ENCODE measurements at places on chromosomes 12 and 14.

GRCh38 chr14:31877255-31877798 is 199.8 kb upstream of the ARHGAP5 start:
- no peak for DNase-seq

GRCh38 chr12:93759512-93760081 is 82.4 kb downstream of the CRADD start:
- DNase-seq = no peak

DNA sequence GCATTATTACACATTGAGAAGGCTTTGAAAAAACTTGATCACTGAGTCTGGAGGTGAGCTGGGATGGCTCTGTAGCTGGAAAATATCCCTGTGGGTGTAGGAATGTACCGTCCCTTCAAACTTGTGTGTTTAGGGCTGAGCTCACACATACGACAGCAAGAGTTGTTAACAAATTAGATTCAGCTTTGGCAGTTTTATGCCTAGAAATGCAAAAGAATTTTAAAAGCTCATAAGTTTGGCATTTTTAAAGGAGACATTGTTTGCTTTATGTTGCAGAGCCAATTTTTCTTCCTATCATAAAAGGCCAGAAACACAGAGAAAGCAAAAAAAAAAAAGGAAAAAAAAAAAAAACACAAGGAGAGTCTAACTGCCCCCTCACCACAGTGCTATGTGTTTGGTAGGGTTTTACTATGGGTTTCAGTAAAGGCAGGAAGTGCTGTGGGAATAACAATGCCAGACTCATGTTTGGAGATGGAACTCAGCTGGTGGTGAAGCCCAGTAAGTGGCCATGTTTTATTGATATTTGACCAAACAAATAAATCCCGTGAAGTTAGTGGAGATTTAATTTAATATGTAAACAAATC is 78.4 kb downstream of the DAD1 start:
- no peak for DNase-seq

GRCh38 chr12:13033476-13033875 is 10.7 kb upstream of the FAM234B start:
- no peak for DNase-seq

GRCh38 chr12:76037130-76038103 is 5.8 kb upstream of the PHLDA1 start:
- DNase-seq = peak; percentile 65

- no peak for DNase-seq
Measured at GRCh38 chr14:39396448-39396847, 35.8 kb downstream of the FBXO33 start.

- no peak for DNase-seq
Measured at GRCh38 chr12:17110316-17110715, 504.4 kb upstream of the LMO3 start.

- no peak for DNase-seq
Measured at GRCh38 chr12:31585271-31585670, 5.7 kb downstream of the DENND5B start.

DNA sequence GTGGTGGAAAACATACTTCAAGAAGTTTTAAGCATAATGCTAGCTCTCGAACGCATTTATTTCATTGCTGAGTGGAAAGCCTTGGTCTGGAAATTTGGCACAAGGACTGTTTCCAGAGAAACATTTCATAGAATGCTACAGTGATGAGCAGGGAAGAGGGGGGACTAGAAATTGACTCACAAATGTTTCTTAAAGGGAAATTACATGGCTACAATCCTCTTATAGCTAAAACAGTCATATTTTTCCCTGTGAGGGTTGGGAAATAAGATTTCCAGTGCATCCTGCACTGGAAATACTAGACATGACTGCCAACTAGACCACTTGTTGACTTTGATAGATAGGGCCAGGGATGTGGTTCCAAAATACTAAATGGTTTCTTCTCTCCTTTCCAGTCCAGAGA is 197.3 kb upstream of the RGS6 start:
- no peak for DNase-seq

- no peak for DNase-seq
Measured at GRCh38 chr14:106662936-106663550, 1136.7 kb downstream of the TMEM121 start.

GRCh38 chr12:124833693-124834122 is 30.0 kb downstream of the SCARB1 start:
- DNase-seq = no peak

DNA sequence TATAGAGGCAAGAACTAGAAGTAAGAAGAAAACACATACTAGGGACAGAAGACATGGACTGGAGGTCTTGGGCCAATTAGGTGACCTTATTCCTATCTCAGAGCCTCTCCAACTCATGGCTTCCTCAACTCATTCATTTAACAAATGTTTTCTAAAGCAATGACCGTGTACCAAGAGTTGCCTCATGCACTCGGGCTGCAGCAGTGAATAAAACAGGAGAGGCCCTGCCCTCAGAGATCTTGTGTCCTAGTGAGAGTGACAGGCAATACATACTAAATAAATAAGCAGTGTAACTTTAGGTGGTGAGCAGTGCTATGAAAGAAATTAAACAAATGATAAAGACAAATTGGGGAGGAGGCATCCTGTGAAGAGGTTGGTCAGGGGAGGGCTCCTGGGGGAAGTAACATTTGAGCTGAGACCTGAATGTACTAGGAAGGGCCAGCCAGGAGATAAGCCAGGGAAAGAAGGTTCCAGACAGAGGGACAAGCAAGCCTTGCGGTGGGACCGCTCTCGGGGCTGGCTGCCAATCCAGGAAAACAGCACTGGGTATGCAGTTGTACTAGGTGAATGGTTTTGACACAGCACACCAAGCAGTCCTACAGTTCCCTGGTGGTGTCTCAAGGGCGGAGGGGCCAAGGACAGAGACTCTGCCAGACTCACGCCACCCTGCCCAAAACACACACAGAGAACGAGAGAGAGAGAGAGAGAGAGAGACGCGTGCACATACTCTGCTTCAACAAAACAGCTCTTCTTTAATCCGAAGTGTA is 1.3 kb downstream of the NINJ2 start:
- DNase-seq = no peak

- no peak for DNase-seq
Measured at GRCh38 chr12:9736936-9737705, 4.2 kb upstream of the CLECL1 start.

DNA sequence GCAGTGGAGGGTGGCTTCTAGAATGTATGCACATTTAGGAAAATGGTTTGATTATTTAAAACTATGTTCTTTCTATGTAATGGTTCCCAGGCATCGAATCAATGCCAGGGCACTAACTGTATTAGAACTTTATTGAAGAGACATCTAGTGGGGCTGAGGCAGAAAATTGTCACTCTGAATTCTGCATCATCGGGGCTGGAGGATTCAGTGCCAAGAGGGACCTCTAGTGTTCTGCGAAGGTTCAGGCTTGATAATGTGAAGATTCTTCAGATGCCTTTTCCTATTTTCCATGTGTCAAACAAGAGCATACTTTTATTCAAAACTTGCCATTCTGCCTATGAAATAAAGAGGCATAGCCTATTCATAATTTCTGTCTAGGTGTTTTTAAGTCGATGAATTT is 146.3 kb downstream of the CAND1 start:
- no peak for DNase-seq

DNA sequence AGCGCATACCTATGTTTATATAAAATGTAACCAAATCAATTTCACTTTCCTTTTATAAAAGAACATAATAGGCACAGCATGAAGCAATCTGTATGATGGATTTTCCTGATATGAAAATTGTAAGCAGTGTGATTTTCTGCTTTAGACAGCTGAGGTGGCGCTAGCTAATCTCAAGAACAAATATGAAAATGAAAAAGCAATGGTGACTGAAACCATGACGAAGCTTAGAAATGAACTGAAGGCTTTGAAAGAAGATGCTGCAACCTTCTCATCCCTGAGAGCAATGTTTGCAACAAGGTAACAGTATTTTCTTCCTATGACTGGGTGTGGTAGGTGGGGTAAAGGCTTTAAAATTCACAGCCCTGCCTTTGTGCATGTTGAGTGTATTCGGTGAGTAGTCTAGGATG is 65.0 kb upstream of the FGD4 start:
- DNase-seq = no peak

- no peak for DNase-seq
Measured at GRCh38 chr14:58730792-58731464, 93.2 kb downstream of the DACT1 start.

GRCh38 chr14:54489731-54490444 is 1.1 kb upstream of the GMFB start:
- DNase-seq = no peak

DNA sequence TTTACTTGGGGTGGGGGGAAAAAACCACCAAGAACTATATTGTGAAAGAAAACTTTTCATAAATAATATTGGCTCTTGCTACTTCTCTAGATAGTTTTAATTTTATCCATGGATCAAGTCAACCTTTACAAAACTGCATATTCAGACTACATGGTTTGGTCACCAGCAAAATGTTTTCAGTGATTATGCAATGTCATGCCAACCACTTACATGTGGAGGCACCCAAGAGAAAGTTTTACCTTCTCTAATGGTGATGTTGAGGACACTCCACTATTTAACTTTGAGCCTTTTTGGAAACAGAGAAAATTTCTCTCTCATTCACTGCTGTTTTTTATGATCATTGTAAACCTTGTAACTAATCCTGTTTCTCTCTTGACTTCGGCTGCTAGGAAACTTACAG is 21.6 kb downstream of the PLCZ1 start:
- DNase-seq = no peak

- peak; percentile 82 for DNase-seq
Measured at GRCh38 chr12:57112492-57113294, 1.5 kb upstream of the STAT6 start.

DNA sequence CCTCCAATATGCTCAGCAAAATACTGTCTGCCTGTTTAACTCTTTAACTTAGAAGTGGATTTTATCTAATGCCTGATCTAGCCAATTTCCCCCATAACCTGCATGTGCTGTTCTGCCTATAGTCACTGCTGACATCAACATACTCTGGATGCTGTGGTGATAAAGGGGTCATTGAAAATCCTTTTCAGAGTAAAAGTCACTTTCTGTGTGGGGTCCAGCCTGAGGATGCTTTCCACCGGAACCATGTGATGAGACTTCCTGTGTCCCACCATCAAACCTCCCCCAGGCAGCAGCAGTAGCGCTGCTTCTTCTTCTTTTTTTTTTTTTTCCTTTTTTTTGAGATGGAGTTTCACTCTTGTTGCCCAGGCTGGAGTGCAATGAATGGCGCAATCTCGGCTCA is 607.0 kb downstream of the BCL11B start:
- DNase-seq = no peak

- no peak for DNase-seq
Measured at GRCh38 chr12:109738209-109738608, 24.6 kb downstream of the FAM222A start.

- peak; percentile 34 for DNase-seq
Measured at GRCh38 chr12:77940011-77940423, 109.3 kb downstream of the NAV3 start.

DNA sequence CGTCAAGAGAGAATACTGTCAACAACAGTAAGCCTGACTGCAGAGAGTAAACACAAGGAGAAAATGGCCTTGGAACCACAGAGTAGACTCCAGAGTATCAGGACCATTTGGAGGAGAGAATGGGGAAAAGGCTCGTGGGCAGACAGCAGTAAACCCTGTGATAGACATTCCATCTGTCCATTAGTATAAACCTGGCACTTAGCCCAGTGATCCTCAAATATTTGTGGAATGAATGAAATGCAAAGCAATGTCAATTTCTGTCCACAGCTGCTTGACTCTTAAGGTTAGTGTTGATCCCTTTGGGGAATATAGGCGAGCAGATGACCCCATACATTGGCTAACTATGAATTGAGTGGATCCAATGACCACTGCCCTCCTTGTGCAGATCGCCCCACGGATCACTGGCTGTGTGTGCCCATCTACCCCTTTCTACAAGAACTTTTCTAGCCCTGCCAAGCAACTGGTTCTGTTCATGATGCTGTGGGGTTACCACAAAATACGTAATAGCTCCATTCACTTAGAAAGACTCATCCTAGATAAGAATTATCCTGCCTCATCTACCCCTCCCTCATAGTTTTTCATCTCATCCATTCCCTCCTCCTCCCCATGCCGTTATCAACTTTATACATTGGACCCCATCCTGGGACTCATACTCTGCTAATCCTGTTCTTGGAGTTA is 846.8 kb downstream of the NRXN3 start:
- DNase-seq = no peak

GRCh38 chr12:101783150-101783549 is 43.9 kb upstream of the SYCP3 start:
- no peak for DNase-seq

GRCh38 chr12:97474161-97474560 is 11.6 kb downstream of the RMST start:
- DNase-seq = no peak

- no peak for DNase-seq
Measured at GRCh38 chr14:80152166-80152565, 59.1 kb downstream of the DIO2 start.

- DNase-seq = no peak
Measured at GRCh38 chr12:84034871-84035270, 877.7 kb downstream of the SLC6A15 start.

GRCh38 chr12:116164250-116165035 is 113.0 kb downstream of the MED13L start:
- DNase-seq = no peak

DNA sequence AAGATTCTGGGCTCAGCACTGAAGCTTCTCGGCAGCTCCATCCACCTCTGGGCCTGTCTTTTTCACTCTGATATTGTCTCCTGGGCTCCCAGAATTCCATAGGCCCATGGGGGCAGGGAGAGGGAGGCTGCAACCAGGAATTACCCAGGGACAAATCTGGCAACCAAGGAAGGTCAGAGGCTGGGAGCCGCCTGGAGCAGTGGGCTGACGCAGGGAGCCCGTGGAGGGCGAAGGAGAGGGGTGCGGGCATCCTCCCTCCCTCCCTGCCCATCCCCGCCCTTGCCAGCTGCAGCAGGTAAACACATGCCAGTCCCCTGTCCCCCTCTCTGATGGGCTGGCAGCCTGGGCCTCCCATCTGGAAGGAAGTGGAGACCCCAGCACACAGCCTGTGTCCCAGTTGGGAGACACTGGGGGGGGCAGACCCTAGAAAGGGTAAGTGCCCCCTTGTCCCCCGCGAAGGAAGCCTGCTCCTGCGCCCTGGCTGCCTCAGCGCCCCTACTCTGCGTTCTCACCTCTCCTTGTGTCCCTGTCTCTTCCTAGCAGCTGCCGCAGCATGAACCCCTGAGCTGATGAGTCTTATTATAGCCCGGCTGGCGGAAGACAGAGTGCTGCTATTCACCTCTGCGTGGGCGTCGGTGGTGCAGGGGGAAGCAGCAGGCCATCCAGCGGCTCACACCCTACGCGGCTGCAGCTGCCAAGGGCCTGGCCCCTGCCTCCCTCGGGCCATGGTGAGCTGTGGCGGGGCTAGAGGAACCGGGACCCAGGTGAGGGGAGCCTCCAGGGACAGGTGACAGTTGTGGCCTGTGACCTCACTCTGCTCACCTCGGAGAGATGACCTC is 6.7 kb downstream of the LRTM2 start:
- DNase-seq = no peak

- no peak for DNase-seq
Measured at GRCh38 chr12:88880051-88880450, 299.8 kb upstream of the KITLG start.

- DNase-seq = no peak
Measured at GRCh38 chr14:78566859-78567172, 396.6 kb downstream of the NRXN3 start.

- DNase-seq = no peak
Measured at GRCh38 chr14:77104393-77104792, 6.3 kb downstream of the CIPC start.

GRCh38 chr12:32877601-32878459 is 18.7 kb downstream of the PKP2 start:
- DNase-seq = no peak
